ENCODE measurements at places on chromosomes 4 and X. TPM values are rescaled to one million over a fixed set of nuclear protein-coding genes. Genes with fewer than 3 reads are reported as not detected.

The WFS1 gene
- 53.3 TPM for total RNA-seq

The NRK gene
- 1.8 TPM for total RNA-seq

DNA sequence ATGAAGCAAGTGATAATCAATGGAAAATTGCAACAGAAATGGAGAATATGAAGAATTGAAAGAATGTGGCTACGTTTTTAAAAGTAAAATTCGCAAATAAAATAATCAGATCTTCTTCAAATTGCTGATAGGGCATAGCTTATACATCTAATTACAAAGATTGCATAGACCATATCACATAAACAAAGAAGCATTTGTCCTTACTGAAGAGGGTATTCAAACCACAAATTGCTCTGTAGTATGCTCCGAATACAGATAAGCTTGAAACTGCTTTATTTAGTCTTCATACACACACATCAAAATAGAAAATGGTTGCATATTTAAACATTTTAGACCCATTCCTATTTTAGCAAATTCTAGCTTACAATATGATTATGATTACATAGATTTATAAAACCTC is 206.7 kb upstream of the SLIT2 start:
- no peak for DNase-seq

GRCh38 chrX:111095974-111096895 is at the start of gene PAK3:
TSS of gene PAK3 (plus strand) at chrX:111096191. CDS start at chrX:111123104, 26,913 bp downstream.
- DNase-seq: peak; percentile 15

DNA sequence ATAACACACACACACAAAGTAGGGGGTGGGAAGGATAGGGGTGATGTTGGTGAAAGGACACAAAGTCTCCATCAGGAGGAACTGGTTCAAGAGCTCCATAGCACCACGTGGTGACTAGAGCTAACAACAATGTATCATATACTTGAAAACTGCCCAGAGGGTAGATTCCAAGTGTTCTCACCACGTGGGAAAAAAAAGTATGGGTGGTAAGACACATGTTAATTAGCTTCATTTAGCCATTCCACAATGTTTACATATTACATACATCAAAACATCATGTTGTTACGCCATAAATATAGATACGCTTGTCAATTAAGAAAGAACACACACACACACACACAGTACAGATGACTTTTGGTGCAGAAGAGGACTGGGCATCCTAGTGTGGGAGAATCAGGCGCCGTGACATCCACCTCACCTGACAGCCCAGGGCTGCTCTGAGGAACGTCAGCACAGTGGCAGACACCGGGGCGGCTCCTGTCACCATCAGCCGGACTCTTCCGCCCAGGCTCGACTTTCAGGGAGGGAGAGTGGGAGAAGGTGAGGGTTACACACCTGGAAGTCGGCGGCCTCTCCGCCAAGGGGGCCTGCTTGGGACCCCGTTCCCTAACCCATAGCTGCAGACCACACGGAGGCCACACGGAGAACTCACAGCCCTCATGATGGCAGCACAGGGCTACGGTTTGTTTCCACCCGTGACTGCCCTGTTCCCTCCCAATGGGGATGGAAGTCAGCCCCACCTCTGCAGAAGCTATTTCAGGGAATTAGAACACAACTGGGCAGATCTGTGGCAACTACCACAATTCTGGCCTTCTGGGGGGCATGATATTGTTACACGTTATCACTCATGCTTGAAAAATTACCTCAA is 31.8 kb upstream of the CENPU start:
- DNase-seq: no peak

DNA sequence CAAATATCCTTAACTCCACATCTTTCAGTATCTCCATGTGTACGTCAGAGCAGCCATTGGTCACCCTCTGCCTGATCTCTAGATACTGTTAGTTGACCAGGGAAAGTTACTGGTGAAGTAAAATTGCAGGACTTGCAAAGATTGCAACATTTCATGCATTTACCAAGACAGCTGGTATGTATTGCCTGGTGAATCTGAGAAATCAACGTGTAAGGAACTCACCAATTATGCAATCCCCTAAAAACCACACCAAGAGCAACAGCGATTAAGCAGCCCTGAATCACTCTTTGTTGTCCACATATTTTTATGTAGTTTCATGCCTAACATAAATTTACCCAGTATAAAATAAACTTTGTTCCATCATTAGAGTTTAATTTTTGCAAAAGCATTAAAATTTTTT is 271.2 kb downstream of the NLGN4X start:
- DNase-seq: no peak

- no peak for DNase-seq
These were observed 142.8 kb upstream of the KCNIP4 start for GRCh38 chr4:22091352-22091717.

- no peak for DNase-seq
These were observed 64.1 kb upstream of the PDGFRA start for GRCh38 chr4:54165011-54165410.

All from heart right ventricle (tissue), 16 donors.